ENCODE measurements at places on chromosomes 5 and 9.

GRCh38 chr5:150497274-150497988 lies 10.5 kb upstream of the NDST1 start:
- DNase-seq: no peak

DNA sequence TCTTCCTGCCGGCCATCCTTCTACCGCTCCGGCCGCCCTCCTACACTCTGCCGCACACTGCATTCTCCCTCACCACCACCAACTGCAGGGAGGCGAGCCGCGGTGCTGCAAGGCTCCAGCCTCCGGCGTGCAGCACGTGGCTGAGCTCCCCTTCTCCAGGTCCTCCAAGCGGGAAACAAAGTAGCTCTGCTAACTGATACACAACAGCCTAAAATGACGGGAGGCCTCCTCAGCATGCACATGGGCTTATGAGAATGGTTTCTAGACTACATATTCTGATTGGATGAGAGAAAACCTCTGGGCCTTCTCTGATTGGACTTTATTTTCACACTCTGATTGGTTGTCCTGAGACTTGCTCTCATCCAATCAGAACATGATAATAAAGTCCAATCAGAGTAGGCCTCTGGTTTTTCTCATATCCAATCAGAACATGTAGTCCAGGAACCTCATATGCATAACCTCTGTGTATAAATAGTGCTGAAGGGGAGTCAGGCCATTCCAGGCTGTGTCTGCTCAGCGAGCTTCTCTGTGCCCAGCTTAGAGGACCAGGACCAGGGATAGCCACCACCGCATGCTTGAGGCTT lies 27.0 kb upstream of the ZNF354B start:
- peak; percentile 49 for DNase-seq

DNA sequence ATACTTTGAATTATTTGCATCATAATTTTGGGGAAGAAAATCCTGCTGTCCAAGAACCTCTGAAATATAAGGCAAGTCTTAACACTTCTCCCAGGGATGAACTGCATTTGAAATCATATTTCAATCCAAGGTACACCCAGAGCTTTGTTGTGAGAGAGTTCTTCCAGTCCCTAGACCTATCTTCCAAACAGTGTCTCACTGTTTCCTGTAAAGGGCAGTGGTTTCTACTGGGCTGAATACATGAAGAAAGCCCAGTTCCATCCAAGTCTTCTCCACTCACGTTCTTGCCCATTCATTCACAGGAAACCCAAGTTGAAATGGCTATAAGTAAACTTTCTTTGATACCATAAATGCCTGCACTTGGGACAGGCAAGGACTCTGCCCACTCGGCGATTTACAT lies 108.3 kb upstream of the LHFPL2 start:
- DNase-seq: no peak

DNA sequence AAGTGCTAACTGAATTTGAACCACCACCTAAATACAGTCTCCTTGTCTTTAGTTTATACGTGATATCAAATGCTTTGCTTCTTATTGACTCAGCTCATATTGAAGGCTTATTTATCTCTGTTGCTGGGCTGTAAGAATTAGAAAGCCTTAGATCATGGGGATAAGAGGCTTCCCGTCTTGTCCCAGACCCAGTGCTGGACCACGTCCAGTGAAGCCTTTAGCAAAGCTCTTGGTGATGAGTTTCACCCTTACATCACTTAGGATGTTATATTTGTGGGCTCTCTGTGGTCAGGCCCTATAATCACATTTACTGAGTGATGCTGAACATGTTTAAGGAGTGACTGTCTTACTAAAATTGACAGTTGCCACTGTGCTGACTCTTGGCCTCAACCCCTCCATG lies 11.2 kb downstream of the FAM240B start:
- DNase-seq: no peak

Measured in NCI-H446 (cell line).